ENCODE measurements at places on chromosomes 12 and 14. TPM values are rescaled to one million over a fixed set of nuclear protein-coding genes. Genes with fewer than 3 reads are reported as not detected.

ACSS3 gene
- total RNA-seq, result 15.9 TPM

KCNJ8 gene
- total RNA-seq, result 2.2 TPM

TAS2R8 gene
- 0.24 TPM for total RNA-seq

GLS2 gene
- total RNA-seq, result 3.1 TPM

OR4K17 gene
- total RNA-seq, result not detected

LAG3 gene
- total RNA-seq, result 2.5 TPM

RITA1 gene
- 15.6 TPM for total RNA-seq

SDSL gene
- total RNA-seq, result 14.0 TPM

CLEC2A gene
- total RNA-seq, result not detected

RARG gene
- 4.9 TPM for total RNA-seq

NOVA1 gene
- total RNA-seq, result 23.7 TPM

ACIN1 gene
- 439 TPM for total RNA-seq

INF2 gene
- 69.2 TPM for total RNA-seq

LACRT gene
- not detected for total RNA-seq

PIGH gene
- total RNA-seq, result 22.0 TPM

SPX gene
- 2.6 TPM for total RNA-seq

MRPS35 gene
- total RNA-seq, result 63.3 TPM

DEPDC4 gene
- 4.3 TPM for total RNA-seq

SYCP3 gene
- not detected for total RNA-seq

P2RX7 gene
- not detected for total RNA-seq
